ENCODE measurements at places on chromosomes 6 and 20. TPM values are rescaled to one million over a fixed set of nuclear protein-coding genes. Genes with fewer than 3 reads are reported as not detected.

Gene COL9A1
- not detected for total RNA-seq

DNA sequence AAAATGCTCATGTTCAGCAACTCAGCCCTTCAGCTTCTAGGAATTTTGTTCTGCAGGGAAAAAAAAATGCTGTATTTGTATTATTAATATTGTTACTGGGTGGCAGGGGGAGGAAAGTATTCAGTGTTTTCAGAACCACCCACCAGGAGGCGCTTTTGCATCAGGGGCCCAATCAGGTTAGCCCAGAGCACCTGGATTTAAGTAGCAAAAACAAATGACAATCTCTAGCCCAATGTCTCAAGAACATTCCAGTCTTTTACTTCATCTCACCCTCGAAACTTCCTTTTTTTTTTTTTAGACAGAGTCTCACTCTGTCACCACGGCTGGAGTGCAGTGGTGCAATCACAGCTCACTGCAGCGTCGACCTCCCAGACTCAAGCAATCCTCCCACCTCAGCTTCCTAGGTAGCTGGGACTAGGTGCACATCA is 635 bp upstream of the C20orf203 start:
- DNase-seq, result no peak

DNA sequence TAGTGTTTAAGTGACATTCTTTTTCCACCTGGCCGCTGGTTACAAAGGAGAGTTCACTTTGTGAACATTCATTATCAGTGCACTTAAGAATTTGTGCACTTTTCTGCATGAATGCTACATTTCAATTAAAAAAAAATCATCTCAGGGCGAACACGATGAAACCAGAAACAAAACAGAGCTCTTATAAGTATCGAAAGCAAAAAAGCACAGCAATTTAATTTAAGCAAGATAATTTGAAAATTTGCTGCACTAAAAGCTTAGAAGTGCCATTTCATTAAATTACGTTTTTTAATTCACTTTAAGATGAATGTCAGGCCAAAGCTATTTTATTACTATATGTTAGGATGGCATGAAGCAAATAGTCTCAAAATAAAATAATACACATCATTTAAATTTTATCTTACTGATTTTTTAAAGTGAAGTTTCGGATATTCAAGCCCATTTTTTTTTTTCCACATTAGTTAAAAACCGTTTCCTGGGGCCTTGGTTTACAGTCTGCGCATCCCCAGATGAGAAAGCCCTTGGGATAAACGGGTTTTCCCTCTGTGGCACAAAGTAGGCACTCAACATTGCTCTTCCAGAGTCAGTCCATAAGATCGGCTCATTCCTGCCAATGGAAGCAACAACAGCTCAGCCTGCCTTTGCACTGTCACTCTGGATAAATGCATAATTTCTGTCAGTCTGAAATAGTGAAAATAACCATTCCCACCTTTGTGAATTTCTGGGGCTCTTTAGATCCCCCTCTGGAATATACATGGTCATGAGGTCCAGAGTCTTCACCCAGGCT is 80.1 kb downstream of the FYN start:
- DNase-seq, result no peak

Gene OR2B3
- total RNA-seq, result not detected

DNA sequence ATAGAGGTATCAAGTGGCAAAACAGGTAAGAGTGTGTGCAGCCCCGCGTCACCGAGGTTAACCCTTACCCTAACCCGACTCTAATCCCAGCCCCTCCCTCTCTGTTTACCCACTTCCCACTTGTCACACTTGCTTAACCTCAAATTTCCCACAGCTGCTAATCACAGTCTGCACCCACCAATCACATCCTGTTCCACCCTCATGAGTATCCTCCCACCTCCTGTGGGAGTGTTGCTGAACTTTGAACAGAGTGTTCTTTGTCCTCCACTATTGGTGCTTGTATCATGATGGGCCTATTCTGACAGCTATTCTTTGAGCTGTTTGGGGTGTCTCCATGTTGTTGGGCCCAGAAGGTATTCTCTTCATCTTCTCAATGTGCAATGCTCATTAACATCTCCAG is 487.8 kb downstream of the PTPRT start:
- DNase-seq, result no peak

Gene DUSP15
- 4.0 TPM for total RNA-seq

GRCh38 chr6:130994319-130995097 is 68.5 kb downstream of the EPB41L2 start:
- no peak for DNase-seq

Gene TNFRSF21
- 9.3 TPM for total RNA-seq

GRCh38 chr6:129446272-129447197 is 263.4 kb downstream of the ARHGAP18 start:
- DNase-seq, result no peak

- no peak for DNase-seq
Measured at GRCh38 chr6:52020945-52021570, 66.4 kb downstream of the PKHD1 start.

- no peak for DNase-seq
Measured at GRCh38 chr6:50270415-50270814, 220.7 kb upstream of the DEFB112 start.

Gene CYP39A1
- total RNA-seq, result 5.9 TPM

DNA sequence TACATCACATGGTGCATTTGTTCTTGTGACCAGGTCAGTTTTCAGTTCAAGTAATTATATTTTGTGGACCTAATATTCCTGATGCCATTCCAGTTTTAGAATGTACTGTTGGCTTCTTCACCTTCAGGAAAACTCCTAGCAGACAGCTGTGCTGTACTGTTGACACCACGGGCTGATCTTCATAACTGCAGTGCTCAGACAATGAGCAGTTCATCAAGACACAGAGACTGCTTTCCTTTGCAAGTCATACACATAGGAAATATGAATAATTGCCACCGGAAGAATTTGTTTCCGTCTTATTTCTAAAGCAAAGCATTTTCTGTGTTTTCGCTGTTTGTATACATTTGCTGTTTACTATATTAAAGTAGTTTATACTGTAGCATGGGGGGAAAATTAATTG is 89.8 kb downstream of the C6orf118 start:
- DNase-seq, result no peak

Gene ZC2HC1B
- not detected for total RNA-seq

GRCh38 chr20:43946659-43947315 is 32.1 kb downstream of the TOX2 start:
- DNase-seq, result no peak

DNA sequence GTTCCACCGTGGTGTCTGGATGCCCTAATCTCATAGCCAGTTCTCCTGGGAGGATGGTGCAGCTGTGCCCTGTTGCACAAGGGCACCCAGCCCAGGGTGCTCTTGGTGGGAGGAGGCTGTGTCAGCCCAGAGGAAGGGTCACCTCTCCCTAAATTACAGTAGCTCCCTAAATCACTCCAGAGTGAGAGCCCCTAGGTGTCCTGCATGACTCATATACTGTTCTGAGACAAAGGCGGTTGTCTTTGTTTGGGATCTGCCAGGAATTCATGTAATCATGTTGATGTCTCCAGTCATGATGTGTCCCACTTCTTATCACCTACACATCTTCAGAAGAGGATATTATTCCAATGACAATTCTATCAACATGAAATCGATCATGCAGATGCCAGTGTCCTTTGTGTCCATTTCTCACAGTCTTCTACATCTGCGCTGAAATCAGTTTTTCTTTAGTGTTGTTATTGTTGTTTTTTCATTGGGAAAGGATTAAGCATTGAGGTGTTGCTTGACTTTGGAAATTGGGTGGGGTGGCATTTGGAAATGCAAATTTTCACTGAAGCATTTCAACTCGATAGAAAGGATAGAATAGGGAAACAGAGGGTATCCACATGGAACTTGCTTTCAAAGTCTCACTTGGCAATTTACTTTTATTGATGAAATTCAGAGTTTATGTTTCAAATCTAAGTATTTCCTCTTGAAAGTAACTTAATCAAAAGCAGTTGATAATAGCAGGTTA is 19.5 kb downstream of the PERP start:
- DNase-seq, result no peak

DNA sequence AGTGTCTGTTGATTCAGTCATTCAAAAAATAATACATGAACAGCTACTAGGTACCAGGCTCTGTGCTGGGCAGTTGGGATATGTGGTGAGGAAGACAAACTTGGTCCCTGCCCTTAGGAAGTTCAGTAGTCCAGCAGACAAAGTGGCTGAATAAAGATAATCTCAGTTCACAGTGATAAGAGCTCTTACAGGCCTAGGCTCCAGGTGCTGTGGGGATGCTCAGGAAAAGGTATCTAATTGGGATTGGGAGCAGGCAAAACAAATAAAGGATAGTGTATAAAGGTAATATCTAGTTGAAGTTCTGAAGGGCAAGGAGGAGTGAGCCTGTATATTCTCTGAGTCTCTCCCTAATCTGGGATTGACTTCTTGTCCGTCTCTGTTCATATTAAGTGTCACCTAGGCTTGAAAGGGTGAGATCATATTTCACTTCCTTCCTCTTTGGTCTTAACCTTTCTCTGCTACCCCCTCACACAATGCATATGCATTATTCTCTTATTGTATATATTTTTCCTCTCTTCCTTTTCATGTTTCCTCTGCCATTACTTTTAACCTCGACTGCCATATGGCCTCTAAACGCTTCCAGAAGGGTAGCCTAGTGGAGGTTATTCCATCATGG is 13.5 kb downstream of the PTPN1 start:
- no peak for DNase-seq

- DNase-seq, result no peak
Measured at GRCh38 chr6:151242420-151242861, 2.7 kb downstream of the AKAP12 start.

DNA sequence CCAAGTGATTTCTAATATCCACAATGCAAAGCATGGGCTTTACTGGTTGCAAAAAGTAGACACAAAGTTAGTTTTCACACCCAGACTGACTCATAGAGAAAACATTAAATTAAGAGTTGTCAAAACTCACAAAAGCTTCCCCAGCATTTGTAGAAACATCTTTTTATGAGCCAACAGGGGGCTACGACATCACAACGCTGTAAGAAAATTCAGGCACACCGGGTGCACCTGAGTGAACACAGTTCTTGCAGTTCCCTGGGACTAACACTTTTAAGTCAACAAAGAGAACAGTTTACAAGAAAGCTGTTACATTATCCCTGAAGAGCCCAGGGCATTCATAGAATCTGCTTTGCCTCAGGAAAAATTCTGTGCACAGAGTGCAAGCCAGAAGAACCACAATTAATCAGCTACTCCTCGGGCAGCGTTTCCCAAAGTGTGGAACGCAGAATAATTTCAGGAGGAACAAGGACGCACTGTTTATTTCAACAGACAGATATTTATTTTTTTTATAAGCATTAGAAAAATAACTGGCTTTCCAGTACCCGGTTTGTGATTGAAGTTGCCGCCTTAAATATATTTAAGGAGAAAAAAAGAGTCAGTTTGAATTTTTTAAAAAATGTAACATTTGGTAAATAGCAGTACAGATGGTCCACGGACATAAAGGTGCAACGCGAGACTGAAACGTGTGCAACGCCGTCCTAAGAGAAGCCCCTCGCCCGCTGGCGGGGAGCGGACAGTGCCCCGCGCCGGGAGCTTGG is 1.2 kb downstream of the NCOA5 start:
- DNase-seq, result no peak

GRCh38 chr6:107972413-107973096 is 14.5 kb upstream of the SEC63 start:
- no peak for DNase-seq

- DNase-seq, result no peak
Measured at GRCh38 chr6:111417946-111418345, 65.1 kb downstream of the REV3L start.

DNA sequence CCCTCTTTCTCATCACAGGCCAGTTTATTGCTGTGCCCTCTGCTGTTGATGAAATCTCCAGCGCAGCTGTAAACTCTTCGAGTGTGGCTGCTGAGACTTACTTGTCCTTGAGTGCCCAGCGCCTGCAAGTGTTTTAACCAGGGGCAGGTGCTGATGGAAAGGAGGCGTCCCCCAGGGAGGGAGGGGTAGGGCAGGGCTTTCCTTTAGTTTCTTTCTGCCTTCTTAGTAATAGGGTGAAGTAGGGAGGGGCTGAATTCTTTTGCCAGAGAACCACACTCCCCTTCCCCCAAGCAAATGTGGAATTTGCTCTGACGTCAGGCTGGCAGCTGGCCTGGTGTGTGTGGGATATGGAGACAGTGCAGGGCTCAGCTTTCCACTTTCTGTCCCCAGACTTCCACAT is 61.2 kb downstream of the IGF2R start:
- DNase-seq, result peak; percentile 93

- DNase-seq, result no peak
Measured at GRCh38 chr6:35093118-35093445, 48.1 kb downstream of the TCP11 start.

Measured in left ventricle myocardium superior (tissue), 1 donor.